ENCODE measurements at places on chromosomes 2 and 18.

DNA sequence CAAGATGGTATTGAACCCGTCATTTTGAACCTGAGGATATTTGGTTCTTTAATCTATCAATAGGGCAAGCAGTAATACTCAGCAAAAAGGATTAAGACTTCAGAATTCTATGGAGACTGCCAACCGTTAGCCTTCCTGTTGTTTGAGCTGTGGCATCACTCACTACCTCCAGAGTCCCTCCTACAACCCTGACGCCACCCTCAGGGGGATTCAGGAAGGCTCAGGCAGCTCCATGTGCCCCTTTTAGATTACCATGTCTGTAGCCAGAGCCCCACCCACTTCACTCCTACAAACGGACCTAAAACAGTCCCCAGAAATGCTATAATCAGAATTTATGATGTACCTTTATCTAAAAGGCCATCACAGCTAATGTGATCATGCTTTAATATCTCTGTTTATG, 172.9 kb downstream of the EPHA4 start:
- no peak for DNase-seq

DNA sequence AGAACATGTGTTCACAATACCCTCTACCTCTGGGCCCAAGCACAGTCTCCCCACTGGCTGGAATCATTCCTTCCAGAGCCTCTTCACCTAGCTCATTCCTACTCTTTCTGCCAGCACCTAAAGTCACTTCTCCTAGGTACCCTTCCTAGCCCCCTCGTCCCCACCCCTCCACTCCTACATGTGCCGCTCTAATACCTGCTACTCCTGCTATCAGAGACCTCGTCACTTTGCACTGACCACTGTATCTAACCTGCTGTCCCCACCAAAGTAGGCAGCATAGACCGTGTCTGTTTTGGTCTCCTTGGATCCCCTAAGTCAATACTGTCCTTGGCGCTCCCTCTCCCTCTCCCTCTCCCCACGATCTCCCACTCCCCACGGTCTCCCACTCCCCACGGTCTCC, 53.2 kb upstream of the PKDCC start:
- no peak for DNase-seq

GRCh38 chr2:48138898-48139297, 232.6 kb upstream of the FBXO11 start:
- no peak for DNase-seq

DNA sequence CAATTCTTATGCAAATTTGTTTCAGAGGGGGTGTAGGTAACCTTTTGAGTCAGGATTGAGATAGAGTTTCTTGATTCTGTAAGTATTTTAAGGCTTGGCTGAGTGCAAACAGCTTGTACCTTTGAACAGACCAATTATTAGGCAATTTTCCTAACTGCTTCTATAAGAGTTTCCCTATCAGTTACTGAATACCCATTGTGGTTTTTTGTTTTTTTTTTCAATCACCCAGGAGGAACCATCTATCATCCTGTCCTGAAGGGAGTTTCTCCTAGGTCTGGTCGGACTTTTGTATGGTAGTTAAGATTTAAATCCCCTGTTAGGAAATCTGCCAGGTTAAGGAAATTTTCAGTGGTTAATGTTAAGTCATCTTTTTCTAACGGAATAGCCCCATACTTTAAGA, 319.4 kb upstream of the SLC39A10 start:
- no peak for DNase-seq

- no peak for DNase-seq
These were observed 893.7 kb upstream of the FAM98A start for GRCh38 chr2:34492561-34493455.

GRCh38 chr2:133657591-133657990, 89.3 kb upstream of the NCKAP5 start:
- no peak for DNase-seq

- DNase-seq, result no peak
These were observed 74.9 kb downstream of the LONRF2 start for GRCh38 chr2:100247256-100248043.

DNA sequence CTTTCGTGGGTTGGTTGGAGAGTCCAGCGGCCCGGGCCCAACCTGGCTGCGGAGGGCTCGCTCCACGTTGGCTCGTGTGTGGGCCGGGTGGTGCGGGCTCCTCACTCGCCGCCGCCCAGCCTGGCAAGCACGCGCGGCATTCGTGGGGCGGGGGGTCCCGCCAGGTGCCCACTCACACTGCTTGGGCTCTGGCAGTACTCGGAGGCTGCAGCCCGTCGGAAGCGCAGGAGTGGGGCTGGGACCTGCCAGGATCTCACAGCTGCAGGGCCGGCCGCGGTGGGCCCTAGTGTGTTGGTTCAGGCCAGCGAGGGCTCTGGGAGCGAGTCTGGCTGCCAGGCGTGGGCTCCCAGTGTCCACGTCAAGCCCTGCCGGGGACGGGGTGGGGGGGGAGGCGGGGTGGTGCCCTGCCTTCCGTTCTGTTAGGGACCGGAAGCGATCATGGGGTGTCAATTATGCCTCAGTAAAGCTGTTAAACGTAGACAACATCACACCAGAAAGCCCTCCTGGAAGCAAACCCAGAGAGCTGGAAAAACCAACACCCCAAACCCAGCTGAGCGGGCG, 1.0 kb upstream of the HS6ST1 start:
- DNase-seq, result no peak

DNA sequence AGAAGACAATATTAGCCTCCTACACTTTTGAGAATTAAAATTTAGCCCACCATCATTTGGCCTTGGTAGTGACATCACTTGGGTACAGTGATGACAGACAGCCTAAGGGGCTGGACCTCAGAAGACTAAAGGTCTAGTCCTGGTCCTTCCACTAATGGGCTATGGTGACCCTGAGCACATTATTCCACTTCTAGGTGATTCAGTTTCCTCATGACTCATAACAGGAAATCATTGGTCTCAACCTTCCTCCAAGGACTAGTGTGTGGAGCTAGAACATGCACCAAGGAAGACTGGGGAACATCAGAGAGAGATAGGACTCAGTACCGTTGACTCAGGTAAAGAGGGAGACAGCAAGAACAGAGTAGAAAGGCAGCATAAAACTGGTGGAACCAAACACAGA, 64.0 kb downstream of the TFCP2L1 start:
- no peak for DNase-seq
